ENCODE measurements at places on chromosomes 11 and 22.

- DNase-seq: no peak
Observed at GRCh38 chr11:103395612-103396011, 286.4 kb downstream of the DYNC2H1 start.

- no peak for DNase-seq
Observed at GRCh38 chr11:35681163-35681767, 18.7 kb downstream of the TRIM44 start.

DNA sequence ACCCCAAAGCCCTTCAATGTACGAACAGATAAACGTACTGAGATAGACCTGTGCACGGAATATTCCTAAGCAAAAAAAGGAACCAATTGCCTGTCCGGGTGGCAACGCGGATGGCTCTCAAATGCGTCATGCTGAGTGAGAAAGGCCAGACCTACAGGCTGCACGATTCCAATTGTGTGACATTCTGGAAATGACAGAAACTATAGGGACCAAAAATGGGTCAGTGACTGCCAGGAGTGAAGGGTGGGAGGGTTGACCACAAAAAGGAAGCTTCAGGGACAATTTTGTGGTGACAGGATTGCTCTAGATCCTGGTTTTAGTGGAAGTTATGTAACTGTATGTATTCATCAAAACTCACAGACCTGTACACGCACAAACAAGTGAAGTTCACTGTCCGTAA, 24.0 kb upstream of the SYT8 start:
- no peak for DNase-seq

DNA sequence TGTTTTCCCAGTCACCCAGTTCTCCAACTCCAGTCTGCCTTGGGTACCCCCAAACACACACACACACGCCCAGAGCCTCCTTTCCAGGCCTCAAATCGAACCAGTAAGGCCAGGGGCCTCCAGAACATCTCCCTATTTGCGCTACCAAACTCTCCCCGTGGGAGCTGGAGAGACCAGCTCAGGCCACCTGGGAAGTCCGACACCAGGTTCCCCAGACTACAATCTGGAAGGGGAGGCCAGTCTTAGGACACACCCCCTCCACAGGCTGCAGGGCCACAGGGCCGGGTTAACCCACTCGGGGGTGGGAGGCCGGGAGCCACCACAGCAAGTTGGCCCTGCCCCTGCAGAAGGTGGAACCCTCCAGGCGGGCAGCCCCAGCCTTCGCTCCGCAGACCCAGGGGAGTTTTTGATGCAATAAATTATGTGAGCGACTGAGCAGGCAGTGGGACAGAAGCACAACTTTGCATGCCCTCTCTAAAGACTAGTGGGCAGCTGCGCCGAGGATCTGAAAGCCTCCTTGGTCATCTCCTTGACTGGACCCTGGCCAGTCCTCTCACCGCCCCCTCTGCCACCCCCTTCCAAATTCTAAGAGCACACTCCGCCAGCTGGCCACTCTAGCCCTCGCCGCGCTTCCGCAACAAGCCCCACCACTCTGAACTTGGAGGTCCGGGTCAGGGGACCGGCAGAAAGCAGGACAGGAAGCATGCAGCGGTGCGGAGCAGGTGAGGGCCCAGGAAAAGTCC, 2.8 kb downstream of the IGF2 start:
- no peak for DNase-seq

- DNase-seq: no peak
Observed at GRCh38 chr11:130118636-130119387, 40.8 kb upstream of the ST14 start.

DNA sequence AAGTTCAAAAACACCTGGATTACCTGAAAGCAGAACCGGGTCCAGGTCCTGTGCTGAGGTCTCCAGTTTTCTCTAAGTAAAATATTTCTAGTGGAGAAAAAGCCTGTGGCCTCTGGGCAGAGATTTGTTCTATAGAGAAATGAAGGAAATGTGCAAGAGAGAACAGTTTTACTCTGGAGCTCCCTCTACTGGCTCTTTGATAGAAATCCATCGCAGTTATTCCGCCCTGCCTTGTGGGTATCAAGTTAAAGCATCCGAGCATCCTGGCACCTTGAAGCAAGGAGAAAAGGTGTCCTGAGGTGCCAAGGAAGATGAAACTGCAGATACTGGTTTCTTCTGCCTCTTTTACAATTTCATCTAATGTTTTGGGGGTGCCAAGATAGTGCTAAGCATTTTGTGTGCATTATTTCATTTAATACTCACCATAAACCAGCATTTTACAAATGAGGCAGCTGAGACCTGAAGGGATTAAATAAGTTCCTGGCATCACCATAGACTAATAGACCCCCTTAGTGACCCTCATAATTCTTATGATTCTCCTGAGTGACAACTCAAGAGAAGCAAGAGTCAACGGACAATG, 113.1 kb upstream of the HSD17B12 start:
- DNase-seq: no peak

GRCh38 chr11:69001243-69002081, 11.6 kb downstream of the MRGPRF start:
- no peak for DNase-seq

- DNase-seq: no peak
Observed at GRCh38 chr11:117594721-117595120, 202.3 kb downstream of the DSCAML1 start.

GRCh38 chr11:121415856-121416255, 36.3 kb upstream of the SORL1 start:
- no peak for DNase-seq

DNA sequence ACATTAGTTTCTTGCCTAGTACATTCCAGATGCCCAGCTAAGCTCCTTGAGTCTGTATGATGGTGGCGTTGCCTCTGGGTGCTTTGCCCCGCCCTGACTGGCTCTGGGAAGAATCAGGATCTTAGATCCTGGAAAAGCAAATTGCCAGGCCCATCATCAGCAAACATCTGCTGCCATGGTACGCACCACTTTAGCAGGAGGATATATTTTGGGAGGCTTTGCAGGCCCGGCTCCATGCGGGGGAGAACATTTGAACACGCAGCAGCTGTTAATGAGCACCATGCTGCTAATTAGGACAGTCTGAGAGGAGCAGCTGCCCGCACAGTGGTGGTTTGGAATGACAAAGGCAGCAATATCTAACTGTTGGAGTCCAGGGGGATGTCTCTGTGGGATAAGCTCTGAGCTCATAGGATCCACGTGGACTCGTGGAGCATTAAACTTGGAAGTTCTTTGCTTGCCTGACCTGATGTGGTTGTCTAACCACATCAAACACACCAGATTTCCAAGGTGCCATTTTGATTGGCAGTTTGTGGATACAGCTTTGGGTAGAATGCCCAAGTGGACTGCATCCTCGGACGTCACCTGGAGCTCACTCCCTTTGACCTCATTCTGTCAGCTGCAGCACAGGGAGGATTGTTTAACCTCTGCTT, 217.0 kb upstream of the ZBED5 start:
- DNase-seq: no peak

- no peak for DNase-seq
Observed at GRCh38 chr11:68298659-68299516, 13.5 kb upstream of the LRP5 start.

- DNase-seq: peak; percentile 48
Observed at GRCh38 chr22:33049119-33049729, 9.0 kb downstream of the SYN3 start.
